ENCODE measurements at places on chromosomes 12 and 14. TPM values are rescaled to one million over a fixed set of nuclear protein-coding genes. Genes with fewer than 3 reads are reported as not detected.

The TAS2R46 gene
- 1.1 TPM for total RNA-seq

DNA sequence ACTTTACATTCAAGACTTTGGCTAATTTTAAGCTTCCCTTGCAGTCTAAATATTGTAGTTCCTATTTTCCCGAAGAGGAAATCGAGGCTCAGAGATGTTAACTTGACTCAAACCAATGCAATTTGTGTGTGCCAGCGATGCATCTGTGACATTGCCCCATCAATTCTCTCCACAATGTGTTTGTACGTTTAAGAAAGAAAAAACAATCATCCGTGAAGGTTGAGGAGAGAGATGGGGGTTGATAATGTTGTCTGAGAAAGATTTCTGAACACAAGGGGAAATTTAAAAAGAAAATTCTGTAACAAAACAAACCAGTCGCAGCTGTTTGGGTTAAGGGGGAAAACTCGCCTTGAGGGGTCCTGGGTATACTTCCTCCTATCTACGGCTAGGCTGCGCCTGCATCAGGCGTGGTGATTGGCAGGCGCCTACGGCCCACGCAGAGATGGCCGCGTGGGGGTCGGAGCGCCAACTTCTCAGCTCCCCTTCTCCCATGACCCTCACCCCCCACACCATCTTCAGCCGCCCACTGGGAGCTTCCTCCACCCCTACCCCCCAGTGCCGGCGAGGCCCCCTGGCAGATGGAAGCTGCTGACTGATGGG is 12.3 kb downstream of the SIX1 start:
- no peak for DNase-seq

The IKZF4 gene
- total RNA-seq, result 1.9 TPM

- DNase-seq, result no peak
Measured at GRCh38 chr12:123264642-123265041, 7.0 kb downstream of the CDK2AP1 start.

The EFS gene
- total RNA-seq, result 0.42 TPM

DNA sequence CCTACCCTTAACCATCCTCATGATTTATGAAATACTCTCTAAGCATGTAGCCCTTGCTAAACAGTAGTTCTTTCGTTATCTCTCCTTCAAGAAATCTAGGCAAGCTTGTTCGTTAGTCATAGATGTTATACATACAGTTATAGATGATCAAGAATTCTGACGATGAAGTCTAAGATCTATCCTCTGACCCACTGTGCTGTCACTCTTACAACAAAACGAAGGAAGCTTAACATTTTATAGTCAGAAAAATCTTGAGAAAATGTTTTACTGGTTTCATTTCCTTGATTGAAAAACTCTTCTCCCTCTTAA is 68.9 kb downstream of the SPPL3 start:
- DNase-seq, result no peak

DNA sequence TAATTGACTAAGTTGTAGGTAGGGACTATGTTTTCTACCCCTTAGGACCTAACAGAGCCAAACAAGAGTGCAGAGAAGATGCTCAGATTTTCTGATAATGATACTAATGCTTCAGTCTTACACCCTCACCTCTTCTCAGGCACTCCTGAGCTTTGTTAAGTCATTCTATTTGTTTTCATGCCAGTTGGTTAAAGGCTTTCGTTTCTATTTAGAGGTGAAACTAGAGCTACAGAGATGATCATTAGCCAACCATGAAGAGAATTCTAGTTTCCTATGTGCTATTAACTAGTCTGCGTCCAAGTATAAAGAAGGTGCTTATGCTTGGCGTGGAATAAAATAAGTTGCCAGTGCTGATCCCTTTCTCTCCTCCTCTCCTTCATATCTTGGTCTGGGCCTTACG is 34.6 kb upstream of the PYGL start:
- DNase-seq, result no peak

GRCh38 chr14:103232031-103232808 is 101.8 kb upstream of the EIF5 start:
- no peak for DNase-seq

The SNAPC1 gene
- total RNA-seq, result 1.8 TPM

- DNase-seq, result peak; percentile 67
Measured at GRCh38 chr12:120496413-120497340, 764 bp downstream of the DYNLL1 start.

DNA sequence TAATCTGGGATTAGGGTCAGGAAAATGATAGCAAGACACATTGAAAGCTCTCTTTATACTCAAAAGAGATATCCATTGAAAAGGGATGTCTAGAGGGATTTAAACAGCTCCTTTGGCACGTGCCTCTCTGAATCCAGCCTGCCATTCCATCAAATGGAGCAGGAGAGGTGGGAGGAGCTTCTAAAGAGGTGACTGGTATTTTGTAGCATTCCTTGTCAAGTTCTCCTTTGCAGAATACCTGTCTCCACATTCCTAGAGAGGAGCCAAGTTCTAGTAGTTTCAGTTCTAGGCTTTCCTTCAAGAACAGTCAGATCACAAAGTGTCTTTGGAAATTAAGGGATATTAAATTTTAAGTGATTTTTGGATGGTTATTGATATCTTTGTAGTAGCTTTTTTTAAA is 25.4 kb upstream of the PLEKHD1 start:
- no peak for DNase-seq

DNA sequence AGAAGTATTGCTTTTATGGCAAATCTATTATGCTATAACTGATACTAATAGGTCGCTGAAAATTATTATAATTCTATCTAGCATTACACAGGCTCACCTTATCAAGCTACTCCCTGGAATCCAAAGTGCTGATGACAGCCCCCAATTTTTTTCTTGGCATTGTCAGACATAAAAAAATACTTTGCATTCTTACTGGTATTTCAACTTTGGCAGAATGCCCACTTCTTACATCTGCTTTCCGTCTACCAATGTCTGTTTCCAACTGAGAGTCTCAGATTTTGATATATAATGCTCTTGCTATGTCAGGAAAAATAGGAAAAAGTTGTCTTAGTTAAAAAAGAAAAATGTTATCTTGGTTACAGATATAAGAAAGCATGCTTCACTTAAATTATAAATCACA is 615.4 kb downstream of the C12orf50 start:
- DNase-seq, result no peak

The CHGA gene
- not detected for total RNA-seq

The DAO gene
- 0.84 TPM for total RNA-seq

The DEPDC4 gene
- 1.7 TPM for total RNA-seq

GRCh38 chr14:44108601-44109000 is 398.5 kb downstream of the FSCB start:
- DNase-seq, result no peak

The SLC8B1 gene
- total RNA-seq, result 13.7 TPM
